ENCODE measurements at places on chromosomes 2 and 18.

DNA sequence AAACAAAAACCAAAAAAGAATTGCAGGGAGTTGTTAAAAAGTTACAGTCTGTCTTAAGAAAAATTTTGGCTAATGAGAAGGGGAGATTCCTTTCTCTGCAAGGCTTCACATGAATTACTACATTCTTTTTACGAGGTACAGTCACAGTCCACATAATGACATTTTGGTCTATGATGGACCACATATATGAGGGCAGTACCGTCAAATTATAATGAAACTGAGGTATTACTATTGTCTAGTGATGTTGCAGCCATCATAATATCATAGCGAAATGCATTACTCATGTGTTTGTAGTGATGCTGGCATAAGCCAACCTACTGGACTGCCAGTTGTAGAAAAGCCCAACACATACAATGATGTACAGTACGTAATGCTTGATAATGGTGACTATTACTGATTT, 12.5 kb downstream of the SERPINB7 start:
- no peak for DNase-seq

DNA sequence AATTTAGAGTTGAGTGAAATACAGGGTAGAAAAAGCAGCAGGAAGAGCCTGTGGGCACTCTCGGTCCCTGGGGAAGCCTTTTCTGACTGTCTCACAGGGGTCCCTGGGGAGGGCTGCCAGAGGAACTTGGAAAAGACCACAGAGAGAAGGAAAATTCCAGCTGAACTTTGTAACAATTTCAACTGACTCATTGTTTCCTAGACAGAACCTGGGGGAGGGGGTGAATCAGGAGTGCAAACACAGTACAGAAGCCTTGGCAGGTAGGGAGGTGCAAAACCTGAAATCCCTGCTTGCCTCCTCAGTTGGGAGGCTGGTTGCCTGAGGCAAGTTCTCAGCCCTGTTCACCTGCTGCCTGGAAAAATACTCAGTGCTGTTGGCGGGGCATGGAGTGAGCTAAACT, 106.8 kb downstream of the GRB14 start:
- no peak for DNase-seq

DNA sequence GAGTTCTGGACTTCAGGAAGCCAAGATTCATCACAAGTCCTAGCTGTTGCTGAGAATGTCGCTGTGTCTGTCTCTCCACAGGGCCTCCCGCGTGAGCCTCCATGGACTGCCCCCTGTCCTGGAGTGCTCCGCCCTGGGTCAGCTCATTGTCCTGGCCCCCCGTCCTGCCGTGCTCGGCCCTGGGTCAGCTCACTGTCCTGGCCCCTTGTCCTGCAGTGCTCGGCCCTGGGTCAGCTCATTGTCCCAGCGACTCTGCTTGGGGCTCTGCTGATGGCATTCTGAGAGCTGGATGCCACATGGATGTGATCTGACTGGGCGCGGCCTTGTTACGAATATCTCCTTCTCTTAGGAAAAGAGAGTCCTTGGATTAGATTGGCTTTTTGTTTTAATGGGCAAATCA, 78.5 kb downstream of the EIPR1 start:
- no peak for DNase-seq

GRCh38 chr2:174492963-174493431, 6.2 kb upstream of the GPR155 start:
- no peak for DNase-seq

- DNase-seq = no peak
Observed at GRCh38 chr2:223882715-223883114, 45.3 kb upstream of the AP1S3 start.

DNA sequence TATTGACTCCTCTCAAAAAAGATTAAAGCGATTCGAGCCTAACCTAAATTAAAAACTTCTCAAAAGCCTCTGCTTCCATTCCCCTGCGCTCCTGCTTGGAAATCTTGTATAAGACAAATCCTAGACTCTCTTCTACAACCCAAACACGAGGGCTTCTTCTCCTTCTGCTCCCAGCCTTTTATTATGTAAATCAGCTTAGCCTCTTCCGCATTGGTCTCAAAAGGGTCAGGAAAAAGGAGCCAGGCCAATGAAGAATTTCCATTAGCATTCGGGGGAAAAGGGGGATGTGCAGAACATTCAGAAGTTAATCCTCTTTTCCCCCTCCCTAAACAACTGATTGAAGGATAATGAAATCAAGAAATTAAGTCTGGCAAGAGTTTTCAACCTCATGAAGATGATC, 107.9 kb downstream of the FAM124B start:
- DNase-seq = no peak

- no peak for DNase-seq
Observed at GRCh38 chr18:30852980-30853379, 189.6 kb downstream of the DSC3 start.

DNA sequence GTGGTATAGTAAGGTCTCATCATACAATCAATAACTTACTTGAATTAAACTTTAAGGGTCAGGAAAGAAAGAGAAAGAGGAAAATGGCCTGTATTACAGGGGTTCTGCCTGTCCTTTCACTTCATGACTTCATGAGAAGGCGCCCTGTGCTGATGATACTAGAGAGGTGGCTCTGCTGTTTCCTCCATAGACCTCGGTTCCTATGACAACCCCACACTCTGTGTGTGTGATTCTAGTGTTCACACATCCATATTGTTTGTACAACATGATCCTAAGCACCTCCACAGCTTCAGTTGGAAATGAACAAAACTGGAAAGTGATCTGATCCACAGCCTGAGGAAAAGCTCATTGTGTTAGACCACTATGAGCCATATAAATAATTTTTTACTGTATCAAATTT, 7.0 kb upstream of the REEP1 start:
- DNase-seq = no peak

DNA sequence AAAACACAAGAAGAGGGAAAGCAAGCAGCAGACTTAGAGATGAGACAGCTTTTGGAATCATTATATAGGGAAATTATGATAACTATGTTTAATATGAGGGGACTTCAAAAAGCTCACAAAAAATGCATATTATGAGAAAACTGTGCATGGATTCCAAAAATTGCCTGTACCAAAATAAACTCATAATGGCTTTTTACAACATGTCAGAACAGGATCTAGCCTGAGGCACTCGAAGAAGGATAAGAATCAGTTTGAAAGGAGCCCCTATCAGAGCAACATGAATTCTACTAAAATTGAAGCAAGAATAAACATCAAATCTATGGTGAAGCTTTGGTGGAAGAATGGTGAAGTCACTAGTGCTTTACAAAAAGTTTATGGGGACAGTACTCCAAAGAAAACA, 187.4 kb downstream of the RDH14 start:
- DNase-seq = no peak

GRCh38 chr2:8015848-8016600, 665.8 kb upstream of the ID2 start:
- no peak for DNase-seq

DNA sequence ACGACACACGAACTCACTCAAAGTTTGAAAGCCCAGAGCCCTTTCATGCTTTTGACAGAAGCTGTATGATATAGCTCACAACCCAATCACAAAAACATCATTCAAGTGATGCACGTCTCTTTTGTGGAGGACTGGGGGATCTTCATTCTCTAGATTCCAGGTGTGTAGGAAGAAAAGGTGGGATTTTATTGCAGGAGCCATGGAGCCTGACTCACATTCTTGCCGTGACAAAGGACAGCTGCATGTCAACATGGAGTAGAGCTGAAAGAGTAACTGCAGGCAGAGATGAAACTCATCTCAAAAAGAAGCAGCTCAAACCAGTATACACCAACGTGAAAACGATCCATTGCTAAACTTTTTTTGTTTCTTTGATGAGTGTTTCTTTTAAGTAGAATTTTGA, 50.9 kb upstream of the PDE1A start:
- DNase-seq = no peak

DNA sequence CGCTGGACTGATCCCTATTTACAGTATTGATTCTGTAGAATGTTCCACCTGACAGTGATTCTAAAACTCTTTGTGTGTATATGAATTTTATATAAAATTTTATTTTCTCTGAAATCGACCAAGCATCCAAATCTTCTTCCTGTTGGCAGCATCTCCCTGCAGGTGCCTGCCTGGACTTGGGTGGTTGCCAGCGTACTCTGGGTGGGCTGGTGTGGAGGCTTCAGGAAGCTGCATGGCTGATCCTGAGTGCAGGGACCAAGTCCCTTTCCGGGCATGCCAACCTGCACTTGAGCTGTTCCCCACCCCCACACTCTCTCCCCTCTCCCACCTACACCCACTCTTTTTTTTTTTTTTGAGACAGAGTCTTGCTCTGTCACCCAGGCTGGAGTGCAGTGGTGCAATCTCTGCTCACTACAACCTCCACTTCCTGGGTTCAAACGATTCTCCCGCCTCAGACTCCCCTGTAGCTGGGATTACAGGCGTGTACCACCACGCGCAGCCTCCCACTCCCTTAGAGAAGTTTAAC, 53.2 kb upstream of the ALKAL2 start:
- DNase-seq = no peak

- DNase-seq = no peak
Observed at GRCh38 chr2:133600266-133600928, 32.1 kb upstream of the NCKAP5 start.

- DNase-seq = no peak
Observed at GRCh38 chr2:154437104-154437503, 261.4 kb upstream of the KCNJ3 start.

- DNase-seq = no peak
Observed at GRCh38 chr2:171185165-171185818, 24.6 kb upstream of the TLK1 start.

DNA sequence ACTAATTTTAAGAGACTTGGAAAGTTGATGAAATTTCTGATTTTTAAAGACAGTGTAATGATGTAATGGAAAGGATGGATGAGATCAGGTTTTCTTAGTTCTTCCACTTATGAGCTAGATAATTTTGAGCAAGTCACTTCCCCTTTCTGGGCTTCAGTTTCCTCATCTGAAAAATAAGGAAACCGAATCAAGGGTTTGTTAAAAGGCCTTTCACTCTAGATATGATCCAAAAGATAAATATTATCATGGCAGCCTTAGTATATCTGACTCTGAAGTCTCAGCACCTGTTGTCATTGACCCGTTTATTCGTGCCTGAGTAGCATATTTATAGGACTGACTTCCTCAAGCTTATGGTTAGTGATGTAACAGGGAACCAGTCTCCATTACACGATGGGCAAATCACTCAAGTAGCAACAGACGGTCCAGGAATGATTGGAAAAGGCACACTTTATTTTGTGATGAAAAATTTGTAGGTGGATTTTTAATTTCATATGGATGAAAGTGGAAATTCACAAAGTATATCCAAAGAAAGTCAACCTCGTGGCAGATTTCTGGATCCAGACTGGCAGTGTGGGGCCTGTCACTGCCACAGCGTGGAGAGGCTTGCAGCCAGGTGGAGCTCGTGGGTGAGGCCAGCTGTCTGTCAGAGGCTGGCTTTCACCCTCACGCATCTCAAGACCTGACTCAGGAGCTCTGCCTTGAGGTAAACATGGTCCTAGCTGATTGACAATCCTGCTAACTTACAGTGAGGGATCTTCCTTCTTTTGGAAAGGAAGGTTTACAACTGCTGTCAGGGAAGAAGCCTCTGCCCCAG, 137.9 kb upstream of the CXCR4 start:
- DNase-seq = no peak
